ENCODE measurements at places on chromosomes 11 and 22. TPM values are rescaled to one million over a fixed set of nuclear protein-coding genes. Genes with fewer than 3 reads are reported as not detected.

DNA sequence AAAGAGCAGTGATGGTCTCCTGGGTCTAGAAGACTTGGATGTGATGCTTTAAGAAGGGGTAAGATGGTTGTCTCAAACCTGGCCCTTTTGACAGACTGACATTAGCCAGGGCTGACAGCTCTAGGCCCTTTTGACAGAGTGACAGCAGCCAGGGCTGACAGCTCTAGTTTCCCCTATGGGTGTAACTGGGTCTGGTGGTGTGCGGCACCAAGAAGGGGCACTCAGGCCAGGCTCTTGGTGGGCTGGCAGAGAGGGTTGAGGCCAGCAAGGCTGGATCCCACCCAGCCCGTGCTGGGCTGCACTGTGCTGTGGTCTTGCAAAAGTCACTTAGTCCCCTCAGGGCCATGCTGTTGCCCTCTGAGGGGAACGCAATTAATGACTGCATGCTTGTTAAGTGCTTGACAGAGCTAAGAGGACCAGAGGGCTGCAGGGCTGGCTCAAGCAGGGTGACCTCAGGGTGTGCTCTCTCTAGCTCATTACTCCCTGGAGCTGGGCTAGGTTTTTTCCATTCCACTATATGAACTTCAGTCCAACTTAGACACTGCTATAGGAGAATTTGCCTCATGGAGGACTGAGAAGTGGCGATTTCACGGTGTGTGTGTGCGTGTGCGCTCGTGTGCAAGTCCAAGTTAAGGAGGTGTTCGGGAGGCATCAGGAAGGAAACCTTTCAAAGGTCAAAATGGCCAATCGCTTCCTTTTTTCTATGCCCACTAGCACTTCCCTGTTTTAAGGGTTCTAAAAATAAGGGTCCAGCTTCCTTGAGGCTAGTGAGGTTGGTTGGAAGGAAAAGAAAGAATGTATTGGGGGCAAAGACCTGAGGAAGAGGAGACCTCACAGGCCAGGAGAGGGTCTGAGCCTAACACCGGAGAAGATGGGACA, 4.4 kb downstream of the UBASH3B start:
- DNase-seq, result no peak

DNA sequence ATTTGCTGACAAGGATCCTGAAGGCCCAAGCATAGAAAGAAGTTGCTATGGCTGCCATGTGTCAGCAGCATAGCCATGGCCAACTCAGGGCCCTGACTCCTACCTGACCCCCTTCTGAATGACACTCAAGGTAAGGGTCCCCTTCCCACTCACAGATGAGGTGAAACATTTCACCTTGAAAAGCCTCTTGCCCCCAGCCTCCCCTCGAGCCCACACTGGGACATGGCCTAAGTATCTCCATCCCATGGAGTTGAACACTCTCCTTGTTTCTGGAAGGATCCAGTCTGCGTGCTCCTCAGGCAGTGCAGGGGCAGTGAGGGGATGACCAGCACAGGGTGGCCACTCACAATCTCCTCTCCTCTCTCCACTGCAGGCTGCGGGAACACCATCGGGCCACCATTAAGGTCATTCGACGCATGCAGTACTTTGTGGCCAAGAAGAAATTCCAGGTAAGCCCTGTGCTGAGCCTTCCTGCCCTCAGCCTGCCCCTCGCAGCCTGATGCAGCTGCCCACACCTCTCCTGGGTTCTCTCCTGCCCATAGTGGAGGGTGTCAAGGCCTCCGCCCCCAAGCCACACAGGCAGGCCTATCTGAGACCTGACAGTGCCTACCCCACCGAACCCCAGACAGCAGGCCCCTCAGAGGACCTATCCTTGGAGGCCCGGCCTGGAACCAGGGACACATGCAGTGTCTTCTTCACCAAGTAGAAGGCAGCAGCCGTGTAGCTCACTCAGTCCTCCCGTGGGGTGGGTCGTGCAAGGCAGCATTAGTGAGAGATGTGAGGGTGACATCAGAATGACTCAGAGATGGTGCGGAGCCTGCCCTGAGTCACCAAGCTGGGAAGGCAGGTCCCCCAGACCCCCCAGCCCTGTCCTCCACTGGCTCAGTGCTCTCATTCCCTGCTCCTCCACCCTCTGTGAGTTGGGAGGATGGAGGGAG, 68.9 kb upstream of the KCNQ1OT1 start:
- no peak for DNase-seq

DNA sequence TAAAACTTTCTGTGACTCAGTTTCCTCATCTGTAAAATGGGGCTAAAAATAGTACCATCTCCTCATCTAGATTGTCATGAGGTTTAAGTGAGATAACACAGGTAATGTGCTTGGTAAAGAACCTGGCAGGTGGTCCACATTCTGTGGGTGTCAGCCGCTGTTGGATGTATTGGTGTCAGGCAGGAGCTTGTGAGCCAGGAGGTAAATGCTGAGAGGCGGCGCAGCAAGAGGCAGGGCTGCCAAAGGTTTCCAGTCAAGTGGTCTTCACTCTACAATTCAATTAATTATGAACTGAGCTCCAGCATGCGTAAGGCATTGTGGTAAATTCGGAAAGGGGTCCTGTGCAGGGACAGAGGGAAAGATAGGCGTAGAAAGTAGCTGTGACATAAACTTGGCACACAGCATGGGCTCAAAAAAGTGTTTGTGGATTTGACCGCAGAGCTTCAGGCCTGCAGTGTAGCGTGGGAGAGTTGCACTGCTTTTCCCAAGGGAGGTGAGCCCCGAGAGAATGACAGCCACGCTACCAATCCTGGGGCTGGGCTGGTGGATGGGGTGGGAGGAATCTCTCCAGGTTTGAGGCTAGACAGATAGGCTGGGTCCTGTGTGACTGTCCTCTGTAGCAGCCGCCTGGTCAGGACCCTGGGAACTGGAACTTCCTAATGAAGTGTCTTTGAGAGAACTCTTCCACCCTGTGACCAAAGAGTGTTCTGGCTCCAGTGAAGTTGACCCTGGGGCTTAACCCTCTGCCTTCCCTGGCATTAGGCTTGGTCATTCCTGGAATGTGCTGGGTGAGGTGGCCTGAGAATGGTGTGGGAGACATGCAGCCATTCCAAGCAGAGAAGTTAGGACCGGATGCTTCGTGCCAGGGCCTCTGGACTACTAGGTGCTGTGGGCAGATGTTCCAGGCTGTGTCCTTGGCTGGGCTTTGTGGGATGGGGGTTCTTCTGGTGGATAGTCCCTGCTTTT, 122.4 kb downstream of the FEZ1 start:
- DNase-seq, result no peak

CDON gene
- total RNA-seq, result 0.27 TPM

FADS2 gene
- 110 TPM for total RNA-seq

NXF1 gene
- 62.2 TPM for total RNA-seq

- DNase-seq, result no peak
Observed at GRCh38 chr11:9498457-9499078, 37.8 kb downstream of the ZNF143 start.

DNA sequence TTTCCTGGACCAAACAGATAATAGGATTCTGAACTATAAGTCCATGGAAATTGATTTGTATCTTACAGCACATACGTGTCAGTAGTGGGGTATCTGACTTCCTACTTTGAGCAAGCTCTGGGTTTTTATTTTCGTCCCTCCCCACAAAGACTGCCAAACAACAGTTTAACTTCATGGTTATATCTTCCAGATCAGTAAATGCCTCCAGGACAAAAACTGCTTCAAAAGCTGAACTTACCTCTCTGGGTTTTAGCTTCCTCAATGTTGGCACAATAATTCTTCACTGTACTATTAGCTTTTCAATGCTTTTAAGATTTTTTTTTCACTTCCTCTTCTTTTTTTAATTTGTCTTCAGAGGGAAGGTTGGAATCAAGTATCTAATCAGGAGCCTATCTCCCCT, 4.2 kb upstream of the DPF2 start:
- no peak for DNase-seq

- no peak for DNase-seq
Observed at GRCh38 chr22:37203354-37204044, 8.8 kb downstream of the SSTR3 start.

DNA sequence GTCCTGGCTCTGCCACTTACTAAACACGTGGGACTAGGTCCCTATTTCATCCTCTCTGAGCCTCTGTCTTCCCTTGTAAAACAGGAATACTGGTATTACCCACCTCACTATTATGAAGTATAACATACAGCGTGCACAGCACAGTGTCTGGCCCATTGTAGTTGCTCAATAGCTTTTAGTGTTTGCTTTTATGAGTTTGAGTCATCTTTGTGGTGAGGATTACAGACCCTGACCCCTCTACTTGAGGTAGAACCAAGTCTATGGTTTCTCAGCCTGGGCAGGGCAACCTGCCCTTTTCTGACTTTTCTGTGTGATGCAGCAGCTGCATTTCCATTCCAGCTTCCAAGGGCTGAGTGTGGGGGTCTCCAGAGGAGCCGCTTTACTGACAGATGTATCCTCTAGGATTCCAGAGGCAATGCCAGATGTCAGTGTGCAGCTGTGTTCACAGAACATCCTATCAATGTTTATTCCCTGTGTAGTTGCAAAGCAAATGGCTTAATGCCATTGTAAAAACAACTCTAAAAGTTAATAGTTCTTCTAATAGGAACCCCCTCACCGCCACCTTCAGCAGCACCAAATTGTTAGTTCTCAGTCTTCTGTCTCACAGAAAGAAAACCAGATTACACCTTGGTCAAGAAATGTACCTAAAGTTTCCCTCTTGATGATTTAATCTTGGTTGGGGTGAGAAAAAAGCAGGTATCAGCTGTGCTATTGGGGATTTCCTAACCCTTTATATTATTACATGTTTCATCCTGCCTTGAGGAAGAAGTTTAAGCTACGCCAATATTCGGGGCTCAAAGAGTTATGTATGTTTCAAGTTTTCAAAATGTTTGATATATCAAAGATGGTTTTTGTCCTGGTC, 16.8 kb downstream of the PRR5L start:
- no peak for DNase-seq

GRCh38 chr11:126740846-126741245, 259.7 kb downstream of the KIRREL3 start:
- no peak for DNase-seq

LYVE1 gene
- total RNA-seq, result not detected

DNA sequence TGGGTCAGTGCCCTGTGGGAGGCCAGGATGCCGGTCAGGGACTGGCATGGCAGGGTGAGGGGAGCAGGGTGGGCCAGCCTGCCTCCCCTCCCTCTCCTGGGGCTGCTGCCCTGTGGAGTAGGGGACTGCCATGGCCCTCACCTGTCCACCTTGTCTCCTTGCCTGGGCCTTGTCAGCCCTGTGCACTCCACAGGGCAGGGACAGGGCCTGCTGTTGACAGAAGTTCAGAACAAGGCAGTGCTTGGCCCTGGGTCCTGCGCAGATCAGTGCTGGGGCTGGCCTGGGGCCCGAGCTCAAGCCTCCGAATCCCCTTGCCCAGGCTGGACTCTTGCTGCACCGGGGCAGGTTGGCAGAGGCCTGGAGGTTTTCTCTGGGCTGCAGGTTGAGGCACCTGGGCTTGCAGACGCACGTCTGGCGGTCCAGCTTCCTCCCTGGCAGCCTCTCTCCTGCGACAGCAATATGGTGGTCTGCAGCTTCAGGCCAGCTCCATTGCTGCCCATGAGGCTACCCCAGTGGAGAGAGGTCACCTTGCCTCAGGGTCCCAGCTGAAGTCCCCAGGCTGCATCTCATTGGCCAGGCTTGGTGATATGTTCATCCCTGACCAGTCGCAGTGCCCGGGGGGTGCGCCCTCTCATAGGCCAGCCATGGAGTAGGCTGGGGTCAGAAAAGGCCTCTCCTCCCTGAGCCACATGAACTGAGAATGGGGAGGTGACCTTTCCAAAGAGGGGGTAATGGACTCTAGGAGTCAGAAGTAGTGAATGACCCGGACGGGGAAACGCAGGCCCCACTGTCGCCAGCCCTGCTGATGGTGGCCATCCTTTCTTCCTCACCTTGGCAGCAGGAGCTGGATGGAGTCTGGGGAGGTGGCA, 21.5 kb upstream of the CHKA start:
- DNase-seq, result no peak

- DNase-seq, result no peak
Observed at GRCh38 chr11:10674911-10675440, 18.6 kb downstream of the IRAG1 start.

- DNase-seq, result no peak
Observed at GRCh38 chr11:71426413-71426812, 21.8 kb downstream of the DHCR7 start.

MCHR1 gene
- total RNA-seq, result not detected

SPI1 gene
- 99.6 TPM for total RNA-seq

- no peak for DNase-seq
Observed at GRCh38 chr11:66866511-66866986, 9.7 kb downstream of the LRFN4 start.

GRCh38 chr11:131584785-131585592, 214.6 kb downstream of the NTM start:
- peak; percentile 61 for DNase-seq

DNA sequence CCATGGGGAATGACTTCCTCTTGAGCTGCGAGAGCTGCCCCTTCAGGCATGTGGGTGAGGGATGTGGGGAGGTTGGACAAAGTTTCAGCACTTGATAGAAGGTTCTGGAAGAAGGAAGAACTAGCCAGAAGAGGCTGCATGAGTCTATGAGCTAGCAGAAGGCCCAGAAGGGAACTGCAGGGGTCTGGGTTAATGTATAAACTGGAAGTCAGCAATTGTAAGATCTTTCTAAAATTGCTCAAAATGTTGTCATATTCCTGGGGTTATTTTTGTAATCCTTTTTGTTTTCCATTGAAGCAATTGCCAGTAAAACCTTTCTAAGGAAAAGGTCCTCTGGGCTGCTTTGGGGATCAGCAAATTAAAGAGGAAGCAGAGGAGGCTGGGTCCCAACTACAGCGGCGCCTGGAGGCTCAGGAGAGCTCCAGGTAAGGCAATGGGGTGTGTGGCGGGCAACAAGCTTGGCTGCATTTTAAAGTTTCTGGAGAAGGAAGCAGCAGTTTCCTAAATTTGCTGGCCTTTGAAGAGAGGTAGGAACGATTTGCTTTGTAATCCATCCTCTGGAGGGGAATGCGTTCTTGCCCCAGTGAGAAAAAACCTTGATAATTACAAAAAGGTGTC, 29.2 kb downstream of the ADAMTS15 start:
- no peak for DNase-seq

MRPL11 gene
- total RNA-seq, result 24.8 TPM

TRIM49 gene
- under 0.01 TPM for total RNA-seq

GTF2H1 gene
- 40.9 TPM for total RNA-seq

ST14 gene
- 2.2 TPM for total RNA-seq

DNA sequence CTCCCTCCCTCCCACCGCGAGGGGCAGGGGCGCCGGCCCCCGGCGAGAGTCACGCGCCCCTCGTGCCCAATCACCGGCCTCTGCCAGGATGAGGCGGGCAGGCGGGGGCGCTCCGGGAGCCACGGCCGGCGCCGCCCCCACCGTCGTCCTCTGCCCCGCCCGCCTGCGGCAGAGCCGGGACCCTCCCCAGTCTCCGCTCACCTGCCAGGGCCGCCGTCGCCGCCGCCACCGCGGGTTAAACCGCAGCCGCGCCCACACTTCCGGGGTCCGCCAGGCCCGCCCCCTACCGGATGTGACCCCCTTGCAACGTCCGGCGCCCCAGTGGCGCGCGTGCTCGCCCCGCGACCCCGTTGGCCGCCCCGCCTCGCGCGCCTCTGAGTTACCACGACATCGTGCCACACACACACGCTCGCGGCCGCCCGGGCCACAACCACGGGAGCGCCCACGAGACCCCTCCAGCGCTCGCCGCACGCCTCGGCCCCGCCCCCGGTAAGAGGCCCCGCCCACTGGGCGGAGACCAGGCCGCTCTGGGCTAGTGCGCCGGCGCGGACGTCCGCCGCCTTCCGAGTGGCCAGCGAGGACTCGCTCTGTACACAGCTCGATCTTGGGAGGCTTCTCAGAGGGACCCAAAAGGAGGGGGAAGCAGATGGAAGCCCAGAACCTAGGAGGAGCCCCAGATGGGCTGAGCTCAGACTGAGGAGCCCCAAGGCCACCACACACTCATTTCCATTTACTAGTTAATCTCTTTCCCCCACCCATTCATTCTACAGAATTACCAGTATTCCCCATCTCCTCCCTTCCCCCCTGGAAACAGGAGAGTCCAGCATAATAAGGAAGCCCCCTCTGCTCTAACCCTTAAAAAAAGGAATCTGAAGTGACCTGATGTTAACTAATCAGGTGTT, at the start of gene VPS37C:
VPS37C (minus strand) TSS at position 237 of the 902 bp plus-strand sequence. CDS start 22,597 bp downstream, outside the sequence.
- DNase-seq, result peak; percentile 93

Measured in hematopoietic multipotent progenitor cell (in vitro differentiated cells).